ENCODE measurements at places on chromosomes 4 and X.

GRCh38 chr4:148477276-148477675, 35.1 kb upstream of the NR3C2 start:
- no peak for DNase-seq

DNA sequence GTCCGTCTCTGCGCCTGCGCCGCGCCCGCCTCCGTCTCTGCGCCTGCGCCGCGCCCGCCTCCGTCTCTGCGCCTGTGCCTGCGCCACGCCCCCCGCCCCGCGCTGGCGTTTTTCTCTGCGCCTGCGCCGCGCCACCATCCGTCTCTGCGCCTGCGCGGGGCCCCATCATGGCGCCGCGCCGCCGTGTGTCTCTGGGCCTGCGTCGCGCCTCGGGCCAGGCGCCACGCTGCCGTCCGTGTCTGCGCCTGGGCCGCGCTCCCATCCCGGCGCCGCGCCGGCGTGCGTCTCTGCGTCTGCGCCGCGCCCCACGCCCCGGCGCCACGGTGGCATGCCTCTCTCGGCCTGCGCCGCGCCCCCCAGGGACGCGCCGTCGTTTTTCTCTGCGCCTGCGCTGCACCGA, 51.8 kb upstream of the DUX4 start:
- no peak for DNase-seq

GRCh38 chr4:38582445-38582844, 81.6 kb upstream of the KLF3 start:
- DNase-seq: no peak

GRCh38 chr4:65515646-65516045, 154.6 kb downstream of the EPHA5 start:
- no peak for DNase-seq

DNA sequence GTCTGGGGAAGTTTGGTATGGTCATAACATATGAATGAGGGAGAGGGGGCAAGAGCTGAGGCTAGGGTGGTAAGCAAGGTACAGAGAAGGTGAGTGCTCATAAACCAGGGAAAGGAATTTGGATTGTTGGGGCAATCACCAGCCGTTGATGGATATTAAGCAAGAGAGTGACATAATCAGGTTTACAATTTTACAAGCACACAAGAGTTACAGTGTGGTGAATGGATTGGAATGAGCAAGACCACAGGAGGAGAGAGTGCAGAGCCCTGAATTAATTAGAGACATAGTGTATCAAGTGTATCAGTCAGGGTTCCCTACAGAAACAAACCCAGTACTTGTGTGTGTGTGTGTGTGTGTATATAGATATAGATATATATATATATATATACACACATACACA, 18.7 kb upstream of the FMR1NB start:
- no peak for DNase-seq

- no peak for DNase-seq
These were observed 270.7 kb downstream of the GRXCR1 start for GRCh38 chr4:43163101-43163792.

- DNase-seq: no peak
These were observed 140.4 kb upstream of the MAD2L1 start for GRCh38 chr4:120207021-120207420.

GRCh38 chrX:41781500-41781899, 57.5 kb downstream of the GPR82 start:
- peak; percentile 17 for DNase-seq

GRCh38 chr4:153170407-153170806, 33.8 kb upstream of the TRIM2 start:
- no peak for DNase-seq

GRCh38 chr4:148021686-148022085, 289.8 kb downstream of the ARHGAP10 start:
- peak; percentile 11 for DNase-seq

GRCh38 chrX:105323928-105324327, 103.4 kb upstream of the TEX13A start:
- peak; percentile 21 for DNase-seq

DNA sequence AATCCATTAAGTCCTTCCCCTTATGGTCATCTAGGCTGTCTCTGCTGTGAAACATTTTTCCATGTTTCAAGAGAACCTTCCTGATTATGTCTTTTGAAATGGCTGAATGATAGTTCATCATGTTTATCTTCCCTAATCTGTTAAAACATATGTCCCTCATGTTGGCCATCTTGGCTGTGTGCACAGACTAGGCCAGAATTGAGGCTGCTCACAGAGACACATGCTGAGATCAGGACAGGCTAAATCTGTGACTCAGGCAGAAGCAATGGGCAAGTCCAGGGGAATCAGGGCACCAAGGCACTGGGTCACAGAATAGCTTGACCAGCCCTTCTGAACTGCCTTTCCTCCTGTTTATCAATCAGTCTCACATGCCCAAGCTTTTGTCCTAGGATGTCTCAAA, 78.3 kb downstream of the FHDC1 start:
- DNase-seq: peak; percentile 8

DNA sequence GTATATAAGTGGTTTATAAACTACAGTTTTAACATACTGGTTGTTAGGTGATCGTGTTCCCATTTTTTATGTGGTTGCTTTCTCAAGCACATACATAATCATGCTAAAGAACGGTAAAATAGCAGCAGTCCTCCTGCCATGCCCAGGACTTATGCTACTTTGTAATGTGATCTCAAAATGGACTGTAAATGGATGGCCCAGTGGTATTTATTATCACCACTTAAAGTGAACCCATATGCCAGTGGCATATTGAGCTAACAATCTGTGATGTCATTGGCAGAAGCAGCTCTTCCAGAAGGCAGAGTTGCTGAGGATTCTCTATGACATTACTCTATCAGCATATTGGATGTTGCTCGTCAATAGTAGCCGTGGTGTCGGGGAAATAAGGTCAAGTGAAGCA, 28.6 kb downstream of the ANK2 start:
- no peak for DNase-seq

DNA sequence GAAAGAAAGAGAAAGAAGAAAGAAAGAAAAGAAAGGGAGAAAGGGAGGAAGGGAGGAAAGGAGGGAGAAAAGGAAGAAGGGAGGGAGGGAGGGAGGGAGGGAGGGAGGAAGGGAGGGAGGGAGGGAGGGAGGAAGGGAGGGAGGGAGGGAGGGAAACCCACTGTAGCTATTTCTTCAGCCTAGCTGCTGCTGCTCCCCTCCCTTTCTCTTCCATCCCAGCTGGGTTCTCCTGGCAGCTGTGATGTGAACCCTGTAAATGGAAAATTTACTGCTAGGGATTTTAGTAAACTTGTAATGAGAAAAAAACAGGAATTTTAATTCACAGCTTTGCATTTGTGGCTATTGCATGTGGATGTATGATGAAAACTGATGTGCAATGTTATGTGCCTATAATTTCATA, 8.0 kb downstream of the NR0B1 start:
- no peak for DNase-seq

DNA sequence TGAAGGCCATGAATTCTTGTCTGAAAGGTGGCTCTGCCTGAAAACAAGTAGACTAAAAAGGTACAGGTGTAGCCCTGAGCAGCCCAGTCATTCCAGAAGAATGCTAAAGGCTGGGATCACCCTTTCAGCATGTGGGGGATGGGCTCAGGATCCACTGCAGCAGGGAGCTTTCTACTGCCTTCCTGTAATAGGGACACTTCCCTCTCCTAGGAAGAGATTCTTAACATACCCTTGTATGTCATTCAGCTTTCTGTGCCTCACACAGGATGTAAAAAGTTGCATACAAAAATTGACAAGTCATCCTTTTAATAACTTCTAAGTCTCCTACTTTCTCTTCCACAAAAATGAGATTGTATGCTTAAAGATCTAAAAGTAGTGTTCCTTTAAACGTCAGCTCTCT, 123.3 kb downstream of the ZNF518B start:
- no peak for DNase-seq

DNA sequence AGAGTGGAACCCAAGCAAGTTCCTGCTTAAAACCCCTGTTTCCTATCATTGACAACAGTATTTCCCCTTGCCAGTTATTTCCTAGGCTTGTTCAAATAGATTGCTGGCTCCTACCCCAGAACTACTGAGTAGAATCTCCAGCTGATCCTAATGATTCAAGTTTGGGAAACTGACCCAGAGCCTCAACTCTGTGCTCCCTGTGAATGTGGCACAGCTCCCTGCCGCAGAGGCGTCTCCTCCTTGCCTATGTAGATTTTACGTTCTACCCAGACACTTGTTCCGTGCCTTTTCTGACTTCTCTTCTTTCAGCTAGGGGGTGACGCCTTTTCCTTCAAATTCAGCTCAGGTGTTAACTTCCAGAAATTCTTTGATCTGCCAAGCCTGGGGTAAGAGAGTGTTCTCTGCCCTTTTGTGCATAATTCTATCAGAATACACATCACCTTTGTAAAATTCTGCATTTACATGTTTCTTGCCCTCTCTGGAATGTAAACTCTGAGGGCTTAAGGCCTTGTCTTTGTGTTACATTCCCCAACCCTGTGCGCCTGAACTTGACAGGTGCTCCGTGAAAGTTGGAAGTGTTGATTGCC, 4.4 kb downstream of the LSM6 start:
- DNase-seq: no peak

GRCh38 chrX:146056511-146057081, 239.0 kb downstream of the SLITRK2 start:
- DNase-seq: no peak

- no peak for DNase-seq
These were observed 187.7 kb downstream of the RAP1GDS1 start for GRCh38 chr4:98448908-98449307.

GRCh38 chr4:137705171-137705783, 173.0 kb upstream of the PCDH18 start:
- DNase-seq: peak; percentile 90

GRCh38 chr4:151409470-151410313, 716 bp downstream of the FHIP1A start:
- DNase-seq: no peak

GRCh38 chr4:43456383-43456782, 563.9 kb downstream of the GRXCR1 start:
- peak; percentile 85 for DNase-seq

GRCh38 chr4:14299166-14299565, 671.6 kb upstream of the BOD1L1 start:
- no peak for DNase-seq

GRCh38 chr4:184383497-184384055, 90.8 kb downstream of the IRF2 start:
- DNase-seq: peak; percentile 97

- DNase-seq: no peak
These were observed 34.5 kb downstream of the TNIP2 start for GRCh38 chr4:2721586-2721985.

DNA sequence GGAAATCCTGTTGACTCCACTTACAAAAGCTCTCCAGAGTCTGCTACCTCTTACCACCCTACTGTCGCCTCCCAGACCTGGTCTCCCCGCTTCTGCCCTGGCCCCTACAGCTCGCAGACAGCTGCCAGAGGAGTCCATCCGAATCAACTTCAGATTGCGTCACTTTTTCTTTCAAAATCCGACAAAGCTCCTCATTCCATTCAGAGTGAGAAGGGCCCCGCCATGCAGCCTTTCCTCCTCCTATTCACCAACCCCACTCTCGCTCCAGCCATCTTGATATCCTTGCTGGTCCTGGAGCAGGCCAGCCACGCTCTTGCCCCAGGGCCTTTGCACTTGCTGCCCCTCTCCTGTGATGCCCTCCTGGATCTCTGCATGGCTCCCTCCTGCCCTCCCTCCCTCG, 5.2 kb upstream of the OPN1LW start:
- no peak for DNase-seq

- DNase-seq: peak; percentile 43
These were observed 33.2 kb upstream of the SMS start for GRCh38 chrX:21907260-21907659.

- no peak for DNase-seq
These were observed 183.4 kb downstream of the SPRY1 start for GRCh38 chr4:123579961-123580360.

DNA sequence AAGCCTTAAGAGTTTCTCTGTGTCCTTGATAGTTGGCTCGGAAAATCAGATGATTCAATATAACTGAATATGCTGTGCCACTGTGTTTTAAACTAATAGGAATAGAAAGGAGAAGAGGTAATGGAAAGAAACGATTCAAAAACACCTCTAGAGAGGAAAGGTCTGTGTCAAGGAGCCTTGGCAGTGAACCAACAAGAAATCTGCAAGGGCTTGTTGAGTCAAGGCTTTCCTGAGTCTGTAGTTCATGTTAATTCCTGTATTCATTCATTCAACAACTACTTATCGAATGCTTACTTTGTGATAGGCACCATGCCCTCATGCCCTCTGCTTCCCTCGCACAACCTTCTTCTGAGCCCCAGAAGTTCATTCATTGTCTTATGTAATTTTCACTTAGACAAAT, 336.0 kb downstream of the PDHA2 start:
- no peak for DNase-seq

GRCh38 chrX:149711545-149712236, at the start of gene MAGEA11:
MAGEA11 (plus strand) TSS chrX:149712060; CDS start chrX:149713160, 1,100 bp downstream.
- DNase-seq: no peak

- DNase-seq: no peak
These were observed 186.8 kb downstream of the TMA16 start for GRCh38 chr4:163681208-163681821.

DNA sequence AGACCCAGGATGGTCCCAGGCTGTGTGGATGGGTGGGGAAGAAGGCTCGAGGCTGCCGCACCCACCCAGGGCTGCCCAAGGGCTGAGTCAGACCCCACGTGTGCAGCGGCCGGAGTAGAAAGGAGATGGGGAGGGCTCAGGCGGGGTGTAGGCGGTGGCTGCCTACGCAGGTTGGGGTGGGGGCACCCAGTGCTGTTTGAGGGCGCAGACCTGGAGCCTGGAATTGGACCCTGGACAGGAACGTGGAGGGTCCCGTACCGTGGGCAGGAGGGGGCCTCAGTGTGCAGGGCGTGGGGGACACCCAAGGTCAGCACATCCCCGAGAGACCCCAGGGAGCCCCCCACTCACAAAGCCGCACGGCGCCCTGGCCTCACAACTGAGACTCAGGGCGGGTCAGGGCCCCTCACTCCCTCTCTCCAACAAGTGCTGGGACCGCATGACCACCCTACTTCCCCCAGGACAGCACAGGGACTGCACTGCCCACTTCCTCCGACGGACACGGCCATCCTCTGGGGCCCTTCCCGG, 79.9 kb downstream of the FAM53A start:
- DNase-seq: no peak

DNA sequence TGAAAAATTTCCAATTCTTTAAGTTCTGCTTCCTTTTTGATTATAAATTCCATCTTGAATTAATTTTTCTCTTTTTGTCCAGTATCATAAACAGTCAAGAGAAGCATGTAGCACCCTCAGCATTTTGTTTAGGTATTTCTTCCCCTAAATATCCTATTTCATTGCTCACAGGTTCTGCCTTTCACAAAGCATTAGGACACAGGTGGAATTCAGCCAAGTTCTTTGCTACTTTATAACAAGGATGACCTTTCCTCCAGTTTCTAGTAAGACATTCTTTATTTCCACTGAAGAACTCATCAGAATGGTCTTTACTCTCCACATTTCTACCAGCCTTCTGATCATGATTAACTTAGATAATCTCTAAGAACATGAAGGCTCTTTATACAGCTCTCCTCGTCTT, 7.4 kb downstream of the SLC9B1 start:
- DNase-seq: peak; percentile 31

- no peak for DNase-seq
These were observed 223.6 kb downstream of the MGST2 start for GRCh38 chr4:139889264-139889663.

DNA sequence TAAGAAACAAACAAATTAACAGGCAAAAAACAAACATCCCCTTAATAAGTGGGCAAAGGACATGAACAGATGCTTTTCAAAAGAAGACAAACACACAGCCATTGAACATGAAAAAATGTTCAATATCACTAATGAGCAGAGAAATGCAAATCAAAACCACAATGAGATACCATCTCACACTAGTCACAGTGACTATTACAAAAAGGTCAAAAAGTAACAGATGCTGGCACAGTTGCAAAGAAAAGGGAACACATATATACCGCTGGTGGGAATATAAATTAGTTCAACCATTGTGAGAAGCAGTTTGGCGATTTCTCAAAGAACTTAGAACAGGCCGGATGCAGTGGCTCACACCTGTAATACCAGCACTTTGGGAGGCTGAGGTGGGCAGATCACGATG, 146.1 kb upstream of the NEIL3 start:
- DNase-seq: peak; percentile 43

Data from fibroblast of skin of scalp (primary cell).